GM23248 (cell line): ENCODE measurements at places on chromosomes 11 and 22.

- DNase-seq: peak; percentile 94
Measured at GRCh38 chr22:37051391-37052385, at the start of gene KCTD17. TSS of gene KCTD17 (plus strand) at chr22:37051742. CDS start at chr22:37051761, 19 bp downstream.

DNA sequence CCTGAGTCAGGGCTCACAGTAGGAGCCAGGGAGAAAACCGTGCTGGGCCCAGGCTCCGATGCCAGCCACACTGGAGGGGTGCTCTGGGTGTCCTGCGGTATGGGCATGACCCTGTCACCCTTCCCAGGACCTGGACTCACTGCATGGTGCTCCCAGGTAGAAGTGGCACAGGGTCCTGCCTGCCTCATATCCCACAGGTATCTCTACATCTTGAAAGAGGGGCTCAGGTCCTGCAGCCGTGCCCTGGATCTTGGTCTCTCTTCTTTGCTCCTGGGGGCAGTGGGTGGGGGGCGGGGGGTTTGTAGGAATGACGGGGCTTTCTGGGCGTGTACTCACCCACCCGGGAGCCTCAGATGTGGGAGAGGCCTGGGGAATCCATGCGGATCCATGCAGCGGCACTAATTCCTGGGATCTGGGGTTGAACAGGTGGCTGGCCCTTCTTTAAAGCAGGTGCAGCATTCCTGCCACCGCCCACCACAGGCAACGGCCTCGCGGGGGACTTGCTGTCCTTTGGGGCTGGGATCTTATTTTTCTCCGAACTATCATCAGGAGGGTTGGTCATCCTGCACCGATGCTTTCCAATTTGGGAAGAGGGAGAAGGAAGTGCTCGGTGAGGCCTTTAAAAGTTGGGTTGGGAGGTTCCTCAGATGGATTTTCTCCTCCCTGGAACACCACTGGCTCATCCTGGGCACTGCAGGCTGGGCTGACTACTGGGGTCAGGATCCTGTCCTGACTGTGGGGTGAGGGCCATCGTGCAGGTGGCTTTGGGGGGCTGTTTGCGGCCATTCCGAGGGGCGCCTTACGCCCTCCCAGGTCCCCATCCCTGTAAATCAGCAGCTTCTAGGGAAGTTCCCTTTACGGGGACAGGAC, 886.4 kb downstream of the BRD1 start:
- DNase-seq: no peak

DNA sequence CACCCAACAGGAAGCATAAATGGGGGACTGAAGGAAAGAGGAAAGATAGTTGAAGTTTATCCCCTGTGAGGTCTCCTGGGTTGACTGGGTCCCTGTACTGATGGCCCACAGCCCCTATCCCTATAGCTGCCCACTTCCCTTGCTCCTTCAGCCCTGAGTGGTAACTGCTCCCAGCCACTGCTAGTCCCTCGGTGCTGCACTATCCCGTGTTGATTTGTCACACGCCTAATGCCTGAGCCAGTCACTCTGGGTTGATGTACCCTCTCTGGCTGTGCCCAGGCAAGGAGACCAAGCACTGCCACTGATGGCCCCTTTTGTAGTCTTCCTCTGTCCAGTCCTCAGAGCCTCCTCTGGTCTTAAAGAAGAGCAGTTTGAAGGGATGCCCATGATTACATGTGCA, 9.6 kb downstream of the GDPD5 start:
- no peak for DNase-seq

GRCh38 chr11:2886191-2886894, 768 bp upstream of the CDKN1C start:
- DNase-seq: peak; percentile 45

DNA sequence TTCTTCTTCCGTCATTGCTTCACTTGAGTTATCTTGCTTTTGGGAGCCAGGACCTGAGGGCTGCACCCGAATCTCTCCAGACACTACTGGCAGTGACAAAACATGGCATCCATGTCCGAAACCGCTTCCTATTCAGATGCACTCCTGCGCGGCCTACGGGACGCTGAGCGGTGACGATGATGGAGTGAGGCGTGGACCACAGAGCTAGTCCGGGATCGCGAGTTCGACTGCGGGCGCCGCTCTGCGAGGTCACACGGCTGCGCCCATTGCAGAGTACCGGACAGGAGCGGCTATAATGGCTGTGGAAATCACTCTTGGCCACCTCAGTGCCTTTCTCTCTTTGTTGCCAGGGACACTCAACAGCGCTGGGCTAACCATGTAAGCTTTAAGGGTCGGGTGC, 453.8 kb upstream of the CNTN5 start:
- DNase-seq: no peak

DNA sequence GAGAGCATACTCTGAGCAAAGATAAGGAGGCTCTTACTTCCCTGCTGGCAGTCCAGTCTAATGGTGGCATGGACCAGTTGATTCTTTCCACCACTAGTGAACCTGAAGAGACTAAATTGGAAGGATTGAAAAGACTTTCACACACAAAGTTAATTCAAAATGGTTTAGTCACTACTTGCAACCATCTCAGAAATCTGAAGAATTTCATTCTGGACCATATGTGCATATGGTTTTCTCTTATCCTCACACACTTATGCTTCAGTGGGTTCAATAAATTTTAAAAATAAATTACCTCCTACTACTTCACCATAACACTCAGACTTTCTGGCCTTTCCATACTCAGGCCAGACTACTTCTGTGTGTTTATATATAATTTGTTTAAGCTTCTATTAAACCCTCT, 44.7 kb downstream of the CADM1 start:
- no peak for DNase-seq

GRCh38 chr11:132746305-132746704, 786.0 kb downstream of the OPCML start:
- DNase-seq: no peak

GRCh38 chr11:62601122-62601371, 618 bp downstream of the MTA2 start:
- DNase-seq: peak; percentile 55

- no peak for DNase-seq
Measured at GRCh38 chr11:128470081-128470480, 117.3 kb downstream of the ETS1 start.

DNA sequence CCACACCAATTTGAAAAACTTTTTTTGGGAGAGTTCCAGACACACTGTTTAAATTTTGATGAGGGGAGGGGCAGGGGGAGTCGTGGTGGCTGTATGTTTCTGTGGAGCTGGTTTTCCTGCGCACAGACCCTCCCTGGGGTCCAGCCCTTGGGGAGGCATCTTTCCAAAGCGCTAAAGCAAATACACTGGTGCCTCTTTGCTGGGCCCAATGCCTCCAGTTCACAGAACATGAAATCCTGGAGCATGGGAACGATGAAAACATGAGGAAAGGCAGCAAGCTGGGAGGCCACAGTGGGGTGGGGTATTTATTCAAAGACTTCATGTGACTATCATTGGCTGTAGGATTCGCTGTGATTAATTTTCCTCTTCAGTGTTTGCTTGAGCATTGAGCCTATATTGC, 135.3 kb downstream of the CCDC34 start:
- DNase-seq: no peak

- DNase-seq: no peak
Measured at GRCh38 chr11:36330411-36330810, 34.3 kb downstream of the PRR5L start.

GRCh38 chr22:49663823-49664222, 163.8 kb downstream of the BRD1 start:
- DNase-seq: no peak

GRCh38 chr11:19769820-19770219, 57.2 kb downstream of the NAV2 start:
- peak; percentile 61 for DNase-seq

GRCh38 chr11:65627202-65627601, 10.7 kb upstream of the SIPA1 start:
- DNase-seq: no peak

- DNase-seq: no peak
Measured at GRCh38 chr11:6656936-6657335, 1.3 kb upstream of the DCHS1 start.
